AML-193 (cell line): ENCODE measurements at places on chromosomes 5 and 9.

DNA sequence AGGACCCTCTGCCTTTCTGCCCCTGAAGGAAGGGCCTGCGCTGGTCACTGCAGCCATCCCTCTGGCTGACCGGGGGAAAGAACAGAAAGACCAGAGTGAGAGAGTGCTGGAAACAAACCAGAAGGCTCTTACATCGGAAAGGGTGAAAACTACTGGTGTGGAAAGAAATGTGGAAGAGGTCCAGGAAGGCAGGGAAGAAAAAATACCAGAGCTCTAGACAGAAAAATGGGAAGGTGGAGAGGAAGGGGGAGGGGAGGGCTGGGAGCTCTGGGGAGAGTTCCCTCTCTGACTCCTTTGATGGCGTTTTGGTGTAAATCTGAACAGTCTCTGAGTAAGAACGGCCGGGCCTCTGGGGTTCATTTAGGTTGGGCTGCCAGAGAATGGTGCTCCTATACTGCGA, 47.7 kb downstream of the COL23A1 start:
- DNase-seq, result no peak

DNA sequence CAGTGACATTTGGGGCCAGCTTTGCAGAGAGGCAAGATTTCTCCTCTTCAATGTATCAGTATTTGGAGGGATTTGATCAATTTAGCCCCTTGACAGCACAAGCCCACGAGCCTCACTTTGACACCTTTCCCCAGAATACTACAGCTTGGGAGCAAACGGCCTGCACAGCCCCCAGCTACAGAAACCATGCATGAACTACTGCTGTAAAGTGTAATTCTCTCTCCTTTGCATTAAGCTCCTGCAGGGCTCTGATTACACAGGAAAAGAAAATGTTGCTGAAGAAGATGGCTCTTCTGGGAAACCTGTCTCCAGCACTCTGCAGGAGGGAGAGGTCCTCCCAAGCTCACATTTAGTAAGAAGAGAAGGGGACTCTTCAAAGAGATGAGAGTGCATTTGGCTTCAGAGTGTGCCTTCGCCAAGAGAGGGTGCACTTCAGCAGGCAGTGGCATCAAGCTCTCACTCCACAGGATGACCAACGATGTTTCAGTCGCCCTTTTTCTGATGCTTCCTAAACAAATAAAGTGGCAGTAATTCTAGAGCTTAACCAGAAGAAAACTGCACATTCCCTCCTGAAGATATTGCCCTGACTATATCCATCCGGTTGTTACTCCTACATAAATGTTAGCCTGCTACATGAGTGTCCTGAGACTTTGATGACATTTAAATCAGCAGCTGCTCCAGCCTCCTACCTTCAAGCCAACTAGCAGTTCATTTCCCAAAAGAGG, 272.2 kb downstream of the AUH start:
- DNase-seq, result peak; percentile 14

DNA sequence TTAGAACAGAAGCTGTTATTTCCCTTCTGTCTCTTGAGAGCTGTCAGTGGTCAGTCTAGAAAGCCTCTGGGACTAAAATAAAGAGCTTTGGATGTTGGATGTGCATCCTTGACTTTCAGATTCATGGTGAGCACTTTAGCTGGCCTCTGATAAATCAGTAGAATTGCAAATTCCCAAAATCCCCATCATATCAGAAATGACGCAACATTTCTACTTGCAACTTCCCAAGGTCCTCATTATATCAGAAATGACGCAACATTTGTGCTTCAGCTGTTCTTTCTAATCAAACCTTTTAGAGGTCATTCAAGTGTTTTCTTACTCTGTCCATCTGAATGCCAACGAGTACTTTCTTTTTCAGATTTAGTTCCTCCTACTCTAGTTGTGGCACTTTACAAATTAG, 167.3 kb upstream of the MOCS2 start:
- no peak for DNase-seq

- DNase-seq, result no peak
These were observed 384.8 kb upstream of the PCSK5 start for GRCh38 chr9:75505654-75506053.

GRCh38 chr9:130198501-130199179, 26.4 kb downstream of the NCS1 start:
- DNase-seq, result no peak

DNA sequence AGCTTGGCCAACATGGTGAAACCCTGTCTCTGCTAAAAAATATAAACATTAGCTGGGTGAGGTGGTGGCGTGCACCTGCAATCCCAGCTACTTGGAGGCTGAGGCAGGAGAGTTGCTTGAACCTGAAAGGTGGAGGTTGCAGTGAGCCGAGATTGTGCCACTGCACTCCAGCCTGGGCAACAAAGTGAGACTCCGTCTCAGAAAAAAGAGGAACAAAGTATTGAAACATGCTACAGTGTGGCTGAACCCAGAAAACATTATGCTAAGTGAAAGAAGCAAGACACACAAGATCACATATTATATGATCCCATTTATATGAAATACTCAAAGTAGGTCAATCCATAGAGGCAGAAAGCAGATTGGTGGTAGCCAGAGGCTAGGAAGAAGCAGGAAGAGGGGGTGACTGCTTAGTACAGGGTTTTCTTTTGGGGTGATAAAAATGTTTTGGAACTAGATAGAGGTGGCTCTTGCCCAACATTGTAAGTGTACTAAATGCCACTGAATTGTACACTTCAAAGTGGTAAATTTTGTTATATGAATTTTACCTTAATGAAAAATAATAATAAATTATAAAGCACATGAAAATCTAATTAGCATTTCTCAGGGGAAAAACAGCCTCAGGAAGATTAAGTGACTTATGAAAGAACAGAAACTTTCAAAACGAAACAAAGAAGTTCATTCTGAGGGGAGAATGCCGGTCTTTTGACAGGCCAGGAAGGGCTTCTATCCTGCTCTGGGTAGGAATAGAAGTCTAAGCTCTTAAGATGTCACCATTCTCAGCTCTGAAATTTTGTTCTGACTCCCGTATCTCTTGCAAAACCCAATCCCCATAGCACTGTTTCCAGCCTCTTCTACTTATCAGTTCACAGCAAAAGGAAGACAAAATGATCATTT, 161.1 kb upstream of the TBCA start:
- peak; percentile 34 for DNase-seq
